Uterine smooth muscle cell (primary cell): ENCODE measurements at places on chromosomes 1 and 21. TPM values are rescaled to one million over a fixed set of nuclear protein-coding genes. Genes with fewer than 3 reads are reported as not detected.

CELA3A gene
- not detected in 2 replicates for total RNA-seq

GNAT2 gene
- total RNA-seq: 0.33 TPM in 1 of 2 replicates, not detected in the other

TINAGL1 gene
- 3.4 and 28.4 TPM in 2 replicates for total RNA-seq

S100A7 gene
- not detected in 2 replicates for total RNA-seq

CELA2B gene
- not detected in 2 replicates for total RNA-seq

FBXO42 gene
- 10.3 and 11.6 TPM in 2 replicates for total RNA-seq

UBL4B gene
- total RNA-seq: not detected in 2 replicates

PCP4 gene
- not detected in 2 replicates for total RNA-seq

KRTAP13-2 gene
- total RNA-seq: not detected in 2 replicates

PDE4B gene
- total RNA-seq: 19.4 and 19.7 TPM in 2 replicates

CELSR2 gene
- total RNA-seq: 1.00 and 3.4 TPM in 2 replicates

LMNA gene
- total RNA-seq: 1,149 and 1,765 TPM in 2 replicates

TPTE gene
- total RNA-seq: not detected in 2 replicates

ITSN1 gene
- total RNA-seq: 31.1 and 42.6 TPM in 2 replicates

OR2L13 gene
- not detected in 2 replicates for total RNA-seq

GPATCH3 gene
- total RNA-seq: 8.4 and 8.7 TPM in 2 replicates

SLC5A9 gene
- not detected in 2 replicates for total RNA-seq

MATN1 gene
- total RNA-seq: not detected in 2 replicates

LEFTY2 gene
- total RNA-seq: under 0.01 TPM in 1 of 2 replicates, not detected in the other

HUNK gene
- under 0.01 and 0.12 TPM in 2 replicates for total RNA-seq

ZNF683 gene
- total RNA-seq: not detected in 2 replicates

VN1R5 gene
- 0.12 TPM in 1 of 2 replicates, not detected in the other for total RNA-seq

PDC gene
- not detected in 2 replicates for total RNA-seq

CFAP45 gene
- total RNA-seq: 0.62 and 1.1 TPM in 2 replicates

STXBP3 gene
- total RNA-seq: 59.9 and 89.6 TPM in 2 replicates

C1QB gene
- total RNA-seq: not detected in 2 replicates

DNASE2B gene
- not detected in 2 replicates for total RNA-seq

FALEC gene
- total RNA-seq: 0.25 and 0.77 TPM in 2 replicates
